ENCODE measurements at places on chromosomes 5 and 9.

- H3K27ac ChIP-seq: no peak overlapping the region
- no peak for DNase-seq
- no peaks in the 10 kb centered on the region for H3K4me1 ChIP-seq
- H3K4me3 ChIP-seq: no peak overlapping the region
Measured at GRCh38 chr5:83145241-83145640, 67.9 kb downstream of the XRCC4 start.

- no peak for DNase-seq
- H3K4me1 ChIP-seq: no peaks in the 10 kb centered on the region
- no peak overlapping the region for H3K27ac ChIP-seq
- H3K27me3 ChIP-seq: peaks cover 3% of the 10 kb centered on the region
- no peak overlapping the region for H3K4me3 ChIP-seq
Measured at GRCh38 chr5:29504411-29504810, 1689.1 kb upstream of the CDH6 start.

DNA sequence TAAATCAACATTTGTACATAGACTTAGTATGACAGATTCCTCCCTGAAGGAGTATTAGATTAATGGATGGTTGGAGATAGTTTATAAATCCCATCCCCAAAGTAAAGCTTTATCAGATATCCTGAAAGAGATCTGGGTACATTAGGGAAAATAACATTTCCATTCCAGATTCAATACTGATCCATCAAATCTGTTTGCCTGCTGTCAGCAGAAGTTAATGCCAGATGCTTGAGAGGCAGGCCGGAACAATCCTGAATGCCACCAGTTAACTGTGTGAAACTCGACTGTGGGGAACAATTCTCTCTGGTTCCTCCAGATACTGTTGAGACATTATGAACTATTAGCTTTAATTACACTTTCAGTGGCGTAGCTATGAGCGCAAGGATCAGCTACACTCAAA, 1166.8 kb downstream of the MAT2B start:
- no peak overlapping the region for H3K27ac ChIP-seq
- DNase-seq: no peak
- H3K27me3 ChIP-seq: no peaks in the 10 kb centered on the region
- no peaks in the 10 kb centered on the region for H3K4me1 ChIP-seq

DNA sequence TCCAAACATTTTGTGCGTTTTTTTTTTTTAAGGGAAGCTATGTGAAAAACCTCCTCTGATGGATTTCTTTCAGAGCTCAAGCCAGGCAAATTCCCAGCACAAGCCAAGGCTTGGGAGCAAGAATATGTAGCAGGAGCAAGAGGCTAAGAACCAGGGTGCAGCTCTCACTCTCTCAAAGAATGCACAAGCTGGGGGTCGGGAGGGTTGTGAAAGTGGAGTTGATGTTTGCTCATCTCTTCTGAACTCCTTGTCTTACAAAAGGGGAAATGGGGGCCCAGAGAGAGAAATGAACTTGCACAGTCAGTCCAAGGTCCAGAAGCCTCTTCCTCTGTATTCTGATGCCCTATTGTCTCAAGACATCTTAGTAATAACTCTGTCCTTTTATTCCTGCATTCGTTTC, 7.7 kb upstream of the TRAF1 start:
- H3K36me3 ChIP-seq: no peaks in the 10 kb centered on the region
- peaks cover 30% of the 10 kb centered on the region for H3K27me3 ChIP-seq
- peaks cover 47% of the 10 kb centered on the region for H3K4me1 ChIP-seq
- DNase-seq: no peak

- H3K36me3 ChIP-seq: peaks cover 75% of the 10 kb centered on the region
- DNase-seq: no peak
- H3K27ac ChIP-seq: no peak overlapping the region
- no peaks in the 10 kb centered on the region for H3K4me1 ChIP-seq
Measured at GRCh38 chr5:140513124-140513523, 34.3 kb upstream of the EIF4EBP3 start.

DNA sequence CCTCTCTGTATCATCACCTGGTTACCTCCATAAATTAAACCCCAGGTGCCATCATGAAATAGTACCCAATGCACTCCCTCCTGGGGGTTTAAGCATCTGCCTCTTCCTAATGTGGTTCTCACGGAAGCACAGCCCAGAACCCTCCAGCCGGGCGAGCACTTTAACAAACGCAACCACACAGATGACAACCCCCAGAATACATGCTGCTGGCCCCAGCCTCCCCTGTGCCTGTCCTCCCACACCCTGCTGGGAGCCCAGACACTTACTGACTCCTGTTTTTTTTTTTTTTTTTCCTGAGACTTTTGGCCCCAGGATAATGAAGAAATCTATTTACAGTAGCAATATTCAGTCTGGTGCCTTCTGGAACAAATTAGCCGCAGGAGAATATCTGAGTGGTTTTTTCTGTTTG, 50.0 kb upstream of the COL5A1 start:
- peaks cover 44% of the 10 kb centered on the region for H3K4me1 ChIP-seq
- DNase-seq: no peak
- peak overlapping the region; percentile 60 for H3K27ac ChIP-seq
- H3K27me3 ChIP-seq: peaks cover 3% of the 10 kb centered on the region

GRCh38 chr5:171418316-171418981, 998 bp upstream of the FGF18 start:
- peak overlapping the region; percentile 79 for H3K4me3 ChIP-seq
- peaks cover 51% of the 10 kb centered on the region for H3K4me1 ChIP-seq
- H3K36me3 ChIP-seq: peaks cover 7% of the 10 kb centered on the region
- DNase-seq: peak; percentile 90
- peaks cover 24% of the 10 kb centered on the region for H3K27me3 ChIP-seq

- no peaks in the 10 kb centered on the region for H3K4me1 ChIP-seq
- peaks cover 41% of the 10 kb centered on the region for H3K36me3 ChIP-seq
- DNase-seq: no peak
- no peak overlapping the region for H3K27ac ChIP-seq
Measured at GRCh38 chr5:32231929-32232328, 57.8 kb upstream of the GOLPH3 start.

DNA sequence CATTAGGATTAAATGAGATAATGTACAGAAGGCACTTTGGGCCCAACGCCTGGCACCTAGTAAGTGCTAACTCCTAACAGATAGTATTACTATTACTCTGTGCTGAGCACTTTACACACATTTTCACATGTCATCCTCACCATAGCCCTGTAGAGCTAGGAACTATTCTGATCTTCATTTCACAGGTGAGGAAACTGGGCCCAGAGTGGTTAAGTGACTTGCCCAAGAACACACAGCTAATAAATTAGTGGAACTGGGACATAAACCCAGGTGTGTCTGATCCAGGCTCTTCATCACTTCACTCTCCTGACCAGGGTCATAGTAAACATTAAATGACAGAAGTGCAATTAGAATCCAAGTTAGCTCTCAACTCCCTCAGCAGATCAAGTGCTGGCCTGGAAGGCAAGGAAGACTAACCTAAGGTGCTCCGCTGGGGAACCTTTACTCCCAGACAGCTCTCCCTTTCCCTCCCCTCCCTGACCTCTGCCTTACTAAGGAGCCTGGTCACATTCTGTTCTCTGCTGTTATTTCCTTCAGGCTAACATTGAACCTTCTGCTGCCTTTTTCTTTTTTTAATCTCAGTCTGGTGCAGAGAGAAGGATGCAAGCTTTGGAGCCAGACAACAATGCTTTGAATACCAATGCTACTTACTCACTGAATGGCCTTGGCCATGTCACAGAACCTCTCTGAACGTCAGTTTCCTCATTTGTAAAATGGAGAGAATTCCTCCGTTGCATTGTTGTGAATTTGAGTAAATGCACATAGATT, 4.1 kb upstream of the ADRA1B start:
- no peak overlapping the region for H3K4me3 ChIP-seq
- H3K36me3 ChIP-seq: no peaks in the 10 kb centered on the region
- H3K27me3 ChIP-seq: peaks cover 35% of the 10 kb centered on the region
- peaks cover 79% of the 10 kb centered on the region for H3K4me1 ChIP-seq
- no peak for DNase-seq
- no peak overlapping the region for H3K27ac ChIP-seq

Measured in nephron progenitor cell (in vitro differentiated cells).